ENCODE measurements at places on chromosomes 7 and 10. TPM values are rescaled to one million over a fixed set of nuclear protein-coding genes. Genes with fewer than 3 reads are reported as not detected.

Gene CYP2E1
- total RNA-seq = 0.26 TPM

Gene PNLIP
- 0.28 TPM for total RNA-seq

Gene CRTAC1
- total RNA-seq = 1.6 TPM

Gene GOLGA7B
- 3.4 TPM for total RNA-seq

Gene WNT8B
- total RNA-seq = not detected

Gene CNTNAP2
- 0.02 TPM for total RNA-seq

Gene STN1
- total RNA-seq = 20.8 TPM

Gene TMEM236
- total RNA-seq = 0.03 TPM

Gene DAGLB
- total RNA-seq = 23.3 TPM

Gene C10orf67
- 0.08 TPM for total RNA-seq

Gene FAM24A
- total RNA-seq = not detected

Gene TLX1
- total RNA-seq = not detected

Gene RAPGEF5
- 0.06 TPM for total RNA-seq

Gene TUBB8
- 0.05 TPM for total RNA-seq

Gene CUZD1
- total RNA-seq = 1.3 TPM

Gene MMD2
- not detected for total RNA-seq

Gene CNNM2
- total RNA-seq = 3.4 TPM

Gene OR6B1
- not detected for total RNA-seq

Gene PALD1
- total RNA-seq = 5.9 TPM

Gene EPO
- not detected for total RNA-seq

Gene SFTPA1
- total RNA-seq = not detected

Gene OR2A5
- total RNA-seq = not detected

Gene TAS2R39
- not detected for total RNA-seq

Gene VWC2
- total RNA-seq = not detected

Gene ZNF680
- total RNA-seq = 1.9 TPM

Gene HSPA12A
- 9.8 TPM for total RNA-seq

Gene OR2A12
- not detected for total RNA-seq

Gene PIK3CG
- total RNA-seq = not detected

Gene MYL10
- total RNA-seq = not detected

Gene SLC39A12
- not detected for total RNA-seq

Gene HOXA1
- total RNA-seq = 2.1 TPM

Gene PRLHR
- not detected for total RNA-seq

Gene ZNF22
- total RNA-seq = 6.1 TPM

Gene SSMEM1
- total RNA-seq = not detected

Gene FAM13C
- total RNA-seq = 0.07 TPM

Gene CHST15
- 7.1 TPM for total RNA-seq

Gene GRID2IP
- not detected for total RNA-seq

Gene GLI3
- 0.30 TPM for total RNA-seq

Gene PTPRN2
- total RNA-seq = 0.69 TPM

Gene ZNF503
- total RNA-seq = 8.8 TPM

Gene CPEB3
- total RNA-seq = 0.46 TPM

Gene NODAL
- total RNA-seq = not detected

Gene PPA1
- total RNA-seq = 224 TPM

Gene GPR141
- total RNA-seq = not detected

Gene FGFBP3
- total RNA-seq = 2.6 TPM

Gene CYP2C9
- not detected for total RNA-seq

Gene PARG
- total RNA-seq = 18.6 TPM

Gene ANKRD7
- total RNA-seq = 0.13 TPM

Gene PLA2G12B
- not detected for total RNA-seq

Gene CALHM3
- 0.35 TPM for total RNA-seq

Gene CALCR
- not detected for total RNA-seq

Gene NAT16
- total RNA-seq = 0.19 TPM

Gene CYP26A1
- total RNA-seq = 2.7 TPM

Gene PNLIPRP3
- total RNA-seq = 0.03 TPM
